COLO829 (cell line): ENCODE measurements at places on chromosomes 16 and 17.

- DNase-seq = no peak
These were observed 670 bp downstream of the RPS2 start for GRCh38 chr16:1963806-1964505.

DNA sequence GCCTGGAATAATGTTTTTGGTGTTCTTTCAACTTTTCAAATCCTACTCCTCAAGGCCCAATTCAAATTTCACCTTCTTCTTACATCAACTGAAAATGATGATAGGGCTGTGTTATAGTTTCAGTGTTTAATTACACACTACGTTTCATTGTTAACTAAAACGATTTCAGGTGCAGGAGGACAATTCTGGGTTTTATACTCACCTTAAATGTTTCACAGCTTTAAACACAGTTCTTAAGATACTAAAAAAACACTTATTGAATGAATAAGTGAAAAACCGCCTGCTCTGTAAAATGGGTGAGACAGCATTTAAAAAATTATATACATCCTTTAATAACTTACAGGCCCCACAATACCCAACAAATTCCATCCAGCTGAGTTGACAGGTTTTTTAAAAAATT, 6.2 kb upstream of the MPHOSPH6 start:
- DNase-seq = no peak

DNA sequence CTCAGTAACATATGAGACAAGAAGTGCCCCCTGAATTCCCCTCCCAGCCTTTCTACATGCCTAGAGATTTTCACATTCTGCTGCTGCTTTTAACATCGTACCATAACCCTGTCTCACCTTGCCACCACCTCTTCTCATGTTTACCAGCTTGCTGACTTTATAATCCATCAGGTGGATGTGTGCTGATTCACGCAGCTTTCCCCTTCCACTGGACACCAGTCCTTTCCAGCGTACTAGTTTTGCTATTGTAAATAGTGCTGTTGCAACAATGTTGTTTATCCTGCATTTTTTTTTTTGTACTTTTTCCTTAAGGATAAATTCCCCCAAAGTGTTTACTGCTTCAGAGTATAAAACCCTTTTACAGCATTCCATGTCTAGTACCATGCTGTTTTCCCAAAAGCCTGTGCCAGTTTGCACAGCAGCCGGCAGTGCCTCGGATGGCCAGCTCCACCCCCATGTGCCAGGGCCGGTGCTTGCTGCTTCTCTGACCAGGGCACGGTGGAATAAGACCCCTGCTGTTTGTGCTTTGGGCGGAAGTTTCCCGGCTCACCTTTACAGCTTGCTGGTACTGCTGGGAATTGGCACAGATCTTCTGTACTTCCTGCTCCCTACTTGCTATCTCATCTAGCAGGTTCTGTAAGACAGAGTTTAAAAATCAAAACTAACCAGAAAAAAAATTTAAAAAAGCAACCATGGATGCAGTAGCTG, 41.3 kb downstream of the UBN1 start:
- DNase-seq = no peak

GRCh38 chr17:8695241-8695640, 49.4 kb downstream of the CCDC42 start:
- no peak for DNase-seq

DNA sequence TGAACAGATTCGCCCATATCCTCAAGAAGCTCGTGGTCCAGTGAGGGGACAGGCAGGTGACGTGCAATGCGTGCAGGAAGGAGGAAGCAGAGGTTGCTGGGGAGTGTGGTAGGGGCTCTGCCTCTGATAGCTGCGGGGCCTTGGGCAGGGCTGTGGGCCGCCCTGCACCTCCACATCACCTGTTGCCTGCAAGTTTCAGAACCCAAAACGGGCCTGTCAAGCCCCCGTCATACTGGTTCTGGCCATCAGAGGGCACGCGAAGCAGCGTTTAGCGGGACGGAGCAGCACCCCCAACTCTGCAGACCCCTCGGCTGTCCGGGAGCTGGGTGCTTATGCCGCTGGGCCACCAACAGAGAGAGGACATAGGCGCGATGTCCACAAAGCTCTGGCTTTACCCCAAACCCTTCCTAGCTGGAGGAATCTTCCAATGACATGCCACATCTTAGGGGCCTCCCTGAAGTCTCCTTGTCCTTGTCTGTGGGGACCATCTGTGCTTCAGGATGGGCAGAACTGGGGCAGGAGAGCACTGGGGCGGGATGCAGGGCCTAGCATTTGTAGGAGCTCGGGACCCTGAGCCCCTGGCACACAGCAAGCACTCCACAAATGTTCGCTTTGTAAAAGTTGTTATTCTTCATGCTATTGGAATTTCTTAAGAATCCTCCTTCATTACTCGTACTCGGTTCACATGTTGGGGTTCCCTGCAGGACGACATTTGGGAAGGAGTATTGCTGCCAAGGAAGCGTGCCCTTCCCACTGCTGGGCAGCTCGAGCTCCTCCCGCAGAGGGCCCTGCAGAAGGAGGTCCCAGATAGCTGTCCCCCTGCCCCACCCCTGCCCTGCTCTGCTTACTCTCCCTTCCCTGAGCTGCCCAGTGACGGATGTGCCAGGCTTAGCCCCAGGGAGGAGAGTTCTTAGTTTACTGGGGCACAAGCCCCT, 64.3 kb downstream of the CNGB1 start:
- DNase-seq = no peak

DNA sequence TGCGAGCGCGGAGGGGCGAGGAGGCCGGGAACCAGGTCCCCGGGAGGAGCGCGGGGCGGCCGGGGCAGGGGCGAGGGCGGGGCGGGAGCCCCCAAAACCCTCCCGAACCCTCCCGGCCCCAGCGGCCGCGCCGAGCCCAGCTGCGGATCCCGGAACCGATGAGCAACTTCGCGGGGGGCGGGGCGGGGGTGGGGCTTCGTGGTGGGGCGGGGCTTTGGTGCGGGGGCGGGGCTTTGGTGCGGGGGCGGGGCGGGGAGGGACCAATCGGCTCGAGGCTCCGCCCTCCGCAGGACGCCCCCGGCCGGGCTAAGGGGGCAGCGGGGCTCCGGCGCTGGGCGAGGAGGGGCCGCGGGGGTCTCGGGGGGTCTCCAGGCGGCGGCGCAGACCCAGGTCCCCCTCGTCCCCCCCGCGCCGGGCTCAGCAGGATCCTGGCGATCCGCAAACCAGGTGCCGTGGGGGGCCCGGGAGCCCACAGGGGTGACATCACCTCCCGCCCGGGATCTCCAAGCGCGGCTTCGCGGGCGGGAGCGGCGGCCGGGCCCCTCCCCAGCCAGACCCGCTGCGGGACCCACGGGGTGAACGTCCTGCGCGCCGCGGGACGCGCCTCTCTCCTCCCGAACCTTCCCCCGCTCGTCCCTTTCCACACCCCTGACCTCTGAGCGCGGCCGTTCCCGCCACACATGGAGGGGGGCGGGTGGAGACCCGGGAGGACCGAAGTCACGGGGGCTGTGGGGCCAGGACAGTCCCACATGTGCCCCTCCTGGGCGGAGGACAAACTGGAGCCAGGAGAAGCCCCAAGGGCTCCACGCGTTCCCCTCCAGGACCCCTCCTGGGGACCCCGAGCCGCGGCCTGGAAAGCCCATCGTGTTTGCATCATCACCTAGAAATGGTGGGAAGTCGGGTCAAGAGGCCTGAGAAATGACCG, at the start of gene ABR:
ABR (minus strand) TSS at position 164 of the 925 bp plus-strand sequence. CDS start 254 bp downstream, outside the sequence.
- peak; percentile 25 for DNase-seq

DNA sequence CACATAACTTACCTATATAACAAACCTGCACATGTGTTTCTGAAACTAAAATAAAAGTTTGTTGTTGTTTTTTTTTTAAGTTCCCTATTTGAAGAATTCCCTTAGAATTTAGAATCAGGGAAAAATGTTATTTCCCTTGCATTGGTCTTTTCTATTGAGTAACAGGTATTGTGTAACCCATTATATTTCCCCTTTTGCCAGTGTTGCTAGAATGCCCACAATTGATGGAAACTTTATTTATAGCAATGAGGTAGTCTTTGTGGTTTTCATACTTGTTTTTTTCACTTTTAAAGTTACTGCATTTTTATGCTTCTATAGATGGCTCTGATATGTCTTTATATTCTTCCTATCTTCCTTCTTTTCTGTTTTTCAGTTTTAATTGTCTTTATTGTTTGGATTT, 3.9 kb downstream of the NLRP1 start:
- DNase-seq = no peak

GRCh38 chr17:77164483-77165091, 23.8 kb downstream of the SEC14L1 start:
- no peak for DNase-seq

DNA sequence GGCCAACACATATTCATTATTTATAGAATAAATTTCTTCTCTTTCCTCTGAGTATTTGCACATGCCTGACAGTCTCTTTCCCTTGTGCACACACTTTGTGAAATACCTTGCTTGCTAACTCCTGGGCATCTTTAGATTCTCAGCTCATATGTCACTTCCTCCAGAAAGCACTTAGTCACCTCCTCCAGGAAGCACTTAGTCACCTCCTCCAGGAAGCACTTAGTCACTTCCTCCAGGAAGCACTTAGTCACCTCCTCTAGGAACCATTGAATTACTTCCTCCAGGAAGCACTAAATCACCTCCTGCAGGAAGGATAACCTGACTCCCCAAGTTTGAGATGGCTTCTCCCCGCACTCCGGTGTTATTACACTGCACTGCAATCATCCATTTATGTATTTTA, 462.5 kb upstream of the EEF2KMT start:
- no peak for DNase-seq

- no peak for DNase-seq
These were observed 126.8 kb downstream of the ZFHX3 start for GRCh38 chr16:72921106-72921505.

- DNase-seq = no peak
These were observed 15.2 kb downstream of the BCAR1 start for GRCh38 chr16:75236232-75236631.

DNA sequence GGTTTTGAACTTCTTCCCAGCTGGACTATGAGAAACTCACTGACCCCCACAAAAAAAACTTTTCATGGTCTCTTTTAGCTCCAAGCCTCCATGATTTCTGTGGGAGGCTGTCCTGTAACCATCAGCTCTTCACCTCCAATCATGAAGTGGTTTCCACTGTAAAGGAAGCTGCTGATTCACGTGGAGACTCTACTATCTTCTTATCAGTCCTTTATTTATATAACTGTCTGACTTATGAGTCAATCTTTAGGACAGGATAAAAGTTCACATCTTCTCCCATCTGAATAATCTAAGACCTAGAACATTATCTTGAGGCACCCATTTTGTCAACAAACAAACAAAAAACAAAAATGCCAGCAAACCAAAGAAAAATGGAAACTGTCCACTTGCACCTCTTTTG, 409.9 kb downstream of the SLC39A11 start:
- DNase-seq = no peak

DNA sequence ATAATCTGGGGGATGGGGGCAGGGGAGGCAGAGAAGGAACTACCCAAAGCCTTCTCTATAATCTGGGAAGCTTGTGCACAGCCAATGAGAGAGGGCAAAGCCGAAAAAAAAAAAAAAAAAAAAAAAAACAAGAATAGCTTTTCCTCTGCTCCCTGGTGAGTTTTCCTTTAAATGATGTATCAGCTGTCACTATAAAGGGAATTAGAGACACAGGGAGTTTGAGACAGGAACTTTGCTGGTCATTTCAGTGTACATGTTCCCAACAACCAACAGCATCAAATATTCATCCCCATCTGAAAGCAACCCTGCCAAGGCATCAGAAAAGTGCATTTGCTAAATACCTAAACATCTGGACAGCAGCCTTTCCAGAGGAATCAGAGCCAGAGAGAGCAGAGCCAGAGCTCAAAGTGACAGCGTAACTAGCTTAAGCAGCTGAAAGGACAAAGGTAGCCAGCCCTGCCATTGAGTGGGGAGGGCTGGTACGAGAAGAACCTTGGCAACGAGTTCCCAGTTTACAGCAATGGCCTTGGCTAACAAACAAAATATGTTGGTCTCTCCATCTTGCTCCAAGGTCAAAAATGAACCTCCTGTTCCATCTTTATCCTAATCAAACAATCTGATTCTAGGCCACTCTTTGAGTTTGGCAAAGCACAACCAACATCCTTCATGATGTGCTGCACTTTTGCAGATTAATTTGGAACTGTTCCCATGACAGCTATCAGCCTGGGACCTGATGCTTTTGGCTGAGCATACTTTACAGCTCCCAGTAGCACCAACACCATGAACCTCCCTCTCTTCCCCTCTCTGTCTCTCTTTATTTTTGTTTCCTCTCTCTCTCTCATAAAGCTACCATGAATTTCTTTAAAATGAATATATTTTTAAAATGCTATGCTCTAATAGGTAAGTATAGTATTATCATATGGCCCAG, 143.7 kb upstream of the GNAO1 start:
- no peak for DNase-seq

DNA sequence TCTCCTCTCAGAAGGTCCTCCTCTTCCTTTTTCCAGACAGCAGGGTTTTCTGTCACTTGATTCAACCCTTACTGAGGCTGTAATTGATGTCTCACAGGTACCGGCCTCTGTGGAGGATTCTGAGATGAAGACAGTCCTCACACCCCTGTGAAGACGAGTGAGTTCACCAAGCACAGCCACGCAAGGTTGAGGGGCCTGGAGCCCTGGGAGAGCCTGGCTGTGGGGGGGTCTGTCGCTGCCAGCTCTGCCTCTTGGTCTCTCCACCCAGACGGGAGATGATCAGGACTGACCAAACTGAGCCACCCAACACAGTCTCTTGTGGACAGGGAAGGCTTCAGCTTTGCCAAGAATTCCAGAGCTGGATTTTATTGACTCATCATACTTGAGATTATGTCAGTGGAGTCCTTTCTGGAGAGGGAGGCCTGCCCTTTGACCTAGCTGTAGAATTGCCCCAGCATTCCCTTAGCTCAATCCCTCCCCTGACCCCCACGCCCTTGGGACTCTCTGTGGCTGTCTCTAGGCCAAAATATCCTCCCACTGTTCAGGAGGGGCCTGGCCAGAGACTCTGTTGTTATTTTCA, 51.1 kb upstream of the CRHR1 start:
- no peak for DNase-seq

GRCh38 chr16:2883458-2883908, 468 bp downstream of the FLYWCH2 start:
- no peak for DNase-seq

GRCh38 chr17:30244853-30245385, 9.4 kb upstream of the SLC6A4 start:
- no peak for DNase-seq

DNA sequence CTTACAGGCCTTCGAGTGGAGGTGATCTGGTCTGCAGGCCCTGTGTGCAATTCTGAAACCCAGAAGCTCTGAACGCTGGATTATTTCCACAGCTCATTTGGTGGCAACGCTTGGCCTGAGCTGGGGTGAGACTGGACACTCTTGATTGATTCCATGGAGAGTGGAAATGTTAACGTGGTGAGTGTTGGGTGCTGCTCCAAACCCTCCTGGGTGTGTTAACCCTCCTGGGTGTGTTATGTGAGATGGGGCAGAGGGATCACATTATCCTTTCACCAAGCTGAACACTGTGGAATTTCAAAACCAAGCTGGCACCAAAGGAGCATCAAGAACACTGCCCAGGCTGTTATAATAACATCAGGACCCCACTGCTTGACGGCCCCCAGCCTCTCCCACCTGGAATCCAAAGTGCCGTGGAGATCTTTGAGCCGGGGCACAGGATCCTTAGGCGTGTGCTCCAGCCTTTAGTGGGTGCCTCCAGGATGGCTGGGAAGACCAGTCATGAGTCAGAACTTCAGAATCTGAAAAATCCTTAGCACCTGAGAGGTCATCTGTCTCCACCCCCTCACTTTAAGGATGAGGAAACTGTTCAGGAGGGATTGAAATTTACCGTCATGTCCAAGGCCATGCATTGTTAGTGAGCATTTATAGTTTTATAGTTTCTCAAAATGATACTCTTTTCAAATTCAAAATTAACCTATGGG, 75.0 kb downstream of the RPTOR start:
- no peak for DNase-seq

- no peak for DNase-seq
These were observed 171.0 kb downstream of the CCDC182 start for GRCh38 chr17:57574040-57574513.
